ENCODE measurements at places on chromosomes 7 and 10.

DNA sequence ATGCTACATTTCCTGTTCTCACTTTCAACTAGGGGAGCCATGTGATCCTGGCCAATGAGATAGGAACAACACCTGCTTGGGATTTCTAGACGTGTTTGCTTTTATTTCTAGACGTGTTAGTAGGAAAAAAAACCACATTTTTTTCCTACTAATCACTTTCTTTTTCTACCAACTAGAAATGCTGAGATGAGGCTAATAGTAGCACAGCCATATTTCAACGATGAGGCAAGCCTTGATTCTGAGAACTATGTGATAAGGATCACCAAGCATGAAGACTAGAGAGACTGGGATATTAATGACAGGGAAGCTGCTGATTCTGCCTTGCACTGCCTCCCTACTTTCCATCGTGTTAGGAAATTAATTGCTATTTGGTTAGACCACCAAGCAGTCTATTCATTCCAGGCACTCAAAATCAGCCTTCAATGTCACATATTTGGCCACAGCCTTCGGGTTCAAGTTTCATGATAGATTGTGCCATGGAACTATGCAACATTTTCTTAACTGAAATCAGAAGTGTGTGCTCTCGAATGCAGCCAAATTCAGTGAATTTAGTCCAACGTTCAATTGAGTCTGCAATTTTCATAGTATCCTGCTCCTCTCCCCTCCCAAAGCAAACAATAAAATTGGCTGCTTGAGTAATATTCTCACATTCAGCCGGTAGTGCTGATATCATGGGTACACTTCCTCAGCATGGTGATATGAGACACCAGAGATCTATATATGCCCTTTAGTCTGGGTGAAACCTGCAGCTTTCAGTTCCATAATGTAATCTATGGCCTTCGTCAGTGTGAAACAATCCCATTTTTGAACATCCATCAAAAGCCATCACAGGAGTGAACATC lies 98.1 kb downstream of the GPR37 start:
- peak; percentile 49 for DNase-seq

DNA sequence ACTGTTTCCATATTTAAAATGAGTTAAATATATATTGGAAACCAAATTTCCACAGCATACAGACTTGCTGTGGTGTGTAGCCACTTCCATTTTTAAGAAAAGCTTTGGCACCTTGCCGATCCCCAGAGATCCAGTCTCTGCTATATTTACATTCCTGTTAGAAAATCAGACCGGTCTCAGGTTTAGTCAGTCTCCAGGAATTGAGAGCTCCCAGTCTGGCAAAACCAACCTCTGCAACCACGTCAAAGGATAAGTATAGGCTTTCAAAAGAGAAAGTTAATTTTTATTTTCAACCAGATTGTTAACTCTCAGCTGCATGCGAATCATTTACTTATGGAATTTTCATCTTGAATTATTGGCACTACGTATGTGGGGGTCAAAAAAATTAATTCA lies 28.2 kb downstream of the PUS7 start:
- no peak for DNase-seq

- peak; percentile 79 for DNase-seq
Observed at GRCh38 chr10:75623310-75624093, 192.1 kb downstream of the LRMDA start.

DNA sequence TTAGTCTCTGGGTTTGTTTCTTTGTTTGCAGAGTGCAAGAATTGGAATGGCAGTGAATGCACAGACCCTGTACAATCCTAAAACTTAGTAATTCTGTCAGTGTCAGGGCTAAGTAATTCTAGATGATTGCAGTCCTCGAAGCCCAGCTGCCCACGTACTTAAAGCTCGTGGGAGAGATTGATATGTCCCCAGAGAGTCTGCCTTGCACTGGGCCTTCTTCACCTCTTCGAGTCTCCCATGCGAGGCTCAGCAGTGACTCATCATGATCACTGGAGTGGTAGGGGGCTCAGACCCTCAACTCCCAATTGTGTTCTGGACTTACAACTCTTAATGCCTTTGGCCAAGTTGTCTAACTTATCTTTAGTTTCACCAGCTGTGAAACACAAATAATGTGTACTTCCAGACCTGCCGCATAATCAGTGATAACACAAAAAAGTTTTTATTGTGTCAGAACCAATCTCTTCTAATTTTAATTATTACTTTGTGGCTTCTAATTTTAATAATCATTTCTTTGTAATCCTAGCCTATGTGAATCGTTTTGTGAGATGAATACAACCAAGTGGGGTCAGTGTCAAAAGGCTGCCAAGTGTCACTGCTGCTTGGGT lies 345.6 kb upstream of the LRGUK start:
- DNase-seq: no peak

- no peak for DNase-seq
Observed at GRCh38 chr10:6072215-6072934, 10.2 kb upstream of the IL2RA start.

- no peak for DNase-seq
Observed at GRCh38 chr7:41110186-41110585, 592.7 kb downstream of the INHBA start.

Measured in NCI-H1105 treated with DMSO at 0.1 percent for 48 hours (cell line).